ENCODE measurements at places on chromosomes 3 and 15. TPM values are rescaled to one million over a fixed set of nuclear protein-coding genes. Genes with fewer than 3 reads are reported as not detected.
A peak's percentile ranks its signal among the peaks of the same experiment; 100 is the strongest.

- no peak overlapping the region for H3K4me3 ChIP-seq
- no peaks in the 10 kb centered on the region for H3K36me3 ChIP-seq
- peaks cover 10% of the 10 kb centered on the region for H3K4me1 ChIP-seq
- DNase-seq, result no peak
- H3K27me3 ChIP-seq, result peaks cover 5% of the 10 kb centered on the region
Measured at GRCh38 chr3:53809764-53810400, 36.3 kb downstream of the CHDH start.

DNA sequence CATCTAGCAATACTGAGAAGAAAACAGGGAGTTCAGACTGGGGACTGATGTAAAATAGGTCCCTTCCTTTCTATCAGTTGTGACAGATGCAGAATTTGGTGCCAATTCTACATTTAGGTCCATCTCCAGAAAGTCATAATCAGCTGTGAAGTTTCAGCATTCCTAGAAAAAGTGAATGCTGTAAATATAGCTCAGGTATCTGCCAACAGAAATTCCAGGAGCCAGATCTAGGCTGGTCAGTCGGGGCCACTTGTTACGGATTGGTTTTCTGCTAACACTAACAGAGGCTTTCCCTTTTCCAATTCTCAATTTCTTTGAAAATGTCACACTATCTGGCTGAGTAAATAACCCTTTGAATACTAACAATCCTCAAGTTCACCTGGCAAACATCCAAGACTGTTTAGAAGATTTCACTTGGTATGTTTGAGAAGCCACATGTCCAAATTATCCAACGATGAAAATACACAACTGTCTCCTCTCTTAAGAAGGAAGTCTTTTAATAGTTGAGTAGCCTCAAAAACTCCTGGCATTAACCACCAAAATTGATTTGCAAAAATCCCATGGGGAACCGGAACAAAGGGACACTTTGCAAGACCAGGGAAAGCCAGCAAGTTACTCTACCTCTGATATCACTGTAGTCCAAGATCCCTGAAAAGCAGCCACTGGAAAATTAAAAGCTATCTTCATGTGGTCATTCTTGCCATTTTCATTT lies 222.3 kb downstream of the ZMAT3 start:
- H3K27me3 ChIP-seq, result no peaks in the 10 kb centered on the region
- no peak overlapping the region for H3K27ac ChIP-seq
- H3K4me1 ChIP-seq, result no peaks in the 10 kb centered on the region
- no peak for DNase-seq

GRCh38 chr3:25472731-25473130 lies 44.7 kb downstream of the RARB start:
- H3K27me3 ChIP-seq, result no peaks in the 10 kb centered on the region
- H3K36me3 ChIP-seq, result no peaks in the 10 kb centered on the region

DNA sequence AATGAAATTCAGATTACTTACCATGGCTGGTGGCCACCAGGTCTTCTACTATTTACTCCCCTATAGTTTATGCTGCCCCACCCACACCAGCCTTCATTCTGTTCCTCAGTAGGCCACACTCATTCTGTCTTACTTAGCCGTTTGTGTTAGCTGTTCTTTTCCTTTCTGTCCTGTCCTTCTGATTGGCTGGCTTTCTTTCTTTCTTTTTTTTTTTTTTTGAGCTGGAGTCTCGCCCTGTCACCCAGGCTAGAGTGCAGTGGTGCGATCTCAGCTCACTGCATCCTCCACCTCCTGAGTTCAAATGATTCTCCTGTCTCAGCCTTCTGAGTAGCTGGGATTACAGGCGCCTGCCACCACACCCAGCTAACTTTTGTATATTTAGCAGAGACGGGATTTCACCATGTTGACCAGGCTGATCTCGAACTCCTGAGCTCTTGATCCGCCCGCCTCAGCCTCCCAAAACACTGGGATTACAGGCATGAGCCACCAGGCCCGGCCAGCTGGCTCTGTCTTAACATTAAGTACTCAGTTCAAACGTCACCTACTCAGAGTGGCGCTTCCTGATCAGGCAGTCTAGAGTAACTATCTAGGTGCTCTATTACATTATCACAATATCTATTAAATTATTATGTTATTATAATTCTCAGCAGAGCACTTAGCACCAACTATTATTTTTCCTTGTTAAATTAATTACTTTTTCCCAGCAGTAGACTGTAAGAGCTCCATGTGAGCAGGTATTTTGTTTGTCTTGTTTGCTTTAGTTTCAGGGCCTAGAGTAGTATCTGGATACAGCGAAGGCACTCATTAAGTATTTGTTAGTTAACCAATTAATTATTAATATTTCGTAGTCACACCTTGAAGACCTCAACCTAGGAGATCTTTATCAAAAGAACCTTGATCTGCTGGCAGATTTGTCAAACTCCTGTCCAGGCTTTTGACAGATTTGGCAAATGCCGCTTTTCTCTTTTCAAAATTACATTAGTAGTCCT lies 6.4 kb downstream of the CMSS1 start:
- no peak for DNase-seq
- H3K4me3 ChIP-seq, result no peak overlapping the region
- no peak overlapping the region for H3K27ac ChIP-seq
- H3K36me3 ChIP-seq, result no peaks in the 10 kb centered on the region

DNA sequence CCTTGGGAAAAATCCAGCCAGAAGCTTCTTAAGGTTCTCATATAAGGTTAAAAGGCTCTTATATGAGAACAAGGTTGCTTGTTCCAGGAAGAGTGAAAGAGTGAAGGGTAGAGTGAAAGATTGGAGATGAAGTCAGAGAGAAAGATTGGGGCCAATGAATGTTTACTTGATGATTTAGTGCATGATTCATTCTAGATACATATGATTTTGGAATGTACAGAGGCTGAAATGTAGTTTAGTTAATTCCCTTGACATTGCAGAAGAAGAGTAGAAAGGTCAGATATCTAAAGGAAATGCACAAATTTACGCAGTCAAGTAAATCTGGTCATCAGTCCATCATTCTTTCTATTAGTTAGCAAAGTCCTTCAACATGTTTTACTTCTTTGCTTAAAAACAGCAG lies 619.8 kb upstream of the ZNF717 start:
- peak; percentile 69 for DNase-seq
- H3K27ac ChIP-seq, result no peak overlapping the region
- no peaks in the 10 kb centered on the region for H3K36me3 ChIP-seq
- H3K27me3 ChIP-seq, result no peaks in the 10 kb centered on the region
- H3K4me1 ChIP-seq, result peaks cover 6% of the 10 kb centered on the region

- H3K27ac ChIP-seq, result no peak overlapping the region
- no peaks in the 10 kb centered on the region for H3K4me1 ChIP-seq
- H3K4me3 ChIP-seq, result no peak overlapping the region
- H3K36me3 ChIP-seq, result no peaks in the 10 kb centered on the region
- peaks cover 8% of the 10 kb centered on the region for H3K27me3 ChIP-seq
Measured at GRCh38 chr3:186001842-186002241, 64.0 kb upstream of the TRA2B start.

GRCh38 chr3:73321286-73321999 lies 260.0 kb downstream of the EBLN2 start:
- H3K36me3 ChIP-seq, result no peaks in the 10 kb centered on the region
- DNase-seq, result no peak
- H3K4me1 ChIP-seq, result no peaks in the 10 kb centered on the region
- no peak overlapping the region for H3K4me3 ChIP-seq
- peaks cover 2% of the 10 kb centered on the region for H3K27me3 ChIP-seq
- no peak overlapping the region for H3K27ac ChIP-seq

- no peak overlapping the region for H3K27ac ChIP-seq
- DNase-seq, result no peak
- no peaks in the 10 kb centered on the region for H3K27me3 ChIP-seq
- no peak overlapping the region for H3K4me3 ChIP-seq
- H3K4me1 ChIP-seq, result no peaks in the 10 kb centered on the region
Measured at GRCh38 chr3:54537506-54537905, 390.4 kb downstream of the LRTM1 start.

- peaks cover 9% of the 10 kb centered on the region for H3K4me1 ChIP-seq
- H3K4me3 ChIP-seq, result no peak overlapping the region
- H3K27ac ChIP-seq, result no peak overlapping the region
- H3K27me3 ChIP-seq, result no peaks in the 10 kb centered on the region
Measured at GRCh38 chr3:9402410-9403228, 5.2 kb downstream of the SETD5 start.

GRCh38 chr3:65948841-65949573 lies 89.7 kb downstream of the MAGI1 start:
- H3K27me3 ChIP-seq, result no peaks in the 10 kb centered on the region
- peaks cover 13% of the 10 kb centered on the region for H3K4me1 ChIP-seq
- H3K4me3 ChIP-seq, result no peak overlapping the region
- DNase-seq, result no peak
- H3K36me3 ChIP-seq, result no peaks in the 10 kb centered on the region

- no peak for DNase-seq
- H3K27ac ChIP-seq, result no peak overlapping the region
- no peaks in the 10 kb centered on the region for H3K4me1 ChIP-seq
- no peak overlapping the region for H3K4me3 ChIP-seq
- H3K36me3 ChIP-seq, result no peaks in the 10 kb centered on the region
- no peaks in the 10 kb centered on the region for H3K27me3 ChIP-seq
Measured at GRCh38 chr15:50113992-50114780, 4.8 kb downstream of the ATP8B4 start.

GRCh38 chr15:61671736-61672135 lies 388.5 kb downstream of the VPS13C start:
- H3K27me3 ChIP-seq, result no peaks in the 10 kb centered on the region
- H3K4me3 ChIP-seq, result no peak overlapping the region
- no peak for DNase-seq
- H3K27ac ChIP-seq, result no peak overlapping the region

DNA sequence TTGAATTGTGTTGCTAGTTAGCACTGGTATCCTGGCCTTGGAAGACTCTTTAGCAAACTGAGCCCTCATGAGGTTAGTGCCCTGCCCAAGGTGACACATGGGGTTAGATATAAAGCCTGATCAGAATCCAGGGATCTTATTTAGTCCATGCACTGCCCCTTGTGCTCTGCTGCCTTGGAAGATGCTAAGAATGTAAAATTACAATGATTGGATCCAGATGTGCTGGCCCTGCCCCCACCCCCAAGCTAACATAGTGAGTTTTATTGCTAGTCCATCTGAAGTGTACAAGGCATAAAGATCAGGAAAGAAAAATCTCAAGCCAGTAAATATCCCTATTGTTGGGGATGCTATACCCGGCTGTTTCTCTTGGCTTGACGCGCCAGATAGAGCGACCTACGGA lies 248.1 kb upstream of the C2CD4B start:
- H3K4me1 ChIP-seq, result peaks cover 9% of the 10 kb centered on the region
- no peak for DNase-seq

DNA sequence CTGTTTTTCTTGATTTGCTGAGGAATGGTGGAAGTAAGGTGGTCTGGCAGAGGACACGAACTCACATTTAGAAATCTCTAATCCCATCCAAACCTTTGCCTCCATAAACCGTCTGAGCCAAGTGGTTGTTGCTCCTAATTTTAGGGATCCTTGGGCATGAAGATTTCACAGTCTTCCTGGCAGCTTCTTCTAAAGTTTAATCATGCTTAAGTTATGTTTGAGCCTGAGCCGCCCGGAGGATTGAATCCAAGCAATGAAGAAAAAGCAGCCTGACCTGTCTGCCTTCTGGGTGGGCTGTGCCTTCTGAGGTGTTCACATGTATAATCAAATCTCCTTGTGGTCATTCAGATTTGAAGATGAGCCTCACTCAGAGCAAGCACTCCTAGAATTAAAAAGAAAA lies 249.0 kb downstream of the CD47 start:
- H3K36me3 ChIP-seq, result no peaks in the 10 kb centered on the region
- no peaks in the 10 kb centered on the region for H3K4me1 ChIP-seq
- no peak overlapping the region for H3K27ac ChIP-seq
- no peaks in the 10 kb centered on the region for H3K27me3 ChIP-seq
- H3K4me3 ChIP-seq, result no peak overlapping the region

DNA sequence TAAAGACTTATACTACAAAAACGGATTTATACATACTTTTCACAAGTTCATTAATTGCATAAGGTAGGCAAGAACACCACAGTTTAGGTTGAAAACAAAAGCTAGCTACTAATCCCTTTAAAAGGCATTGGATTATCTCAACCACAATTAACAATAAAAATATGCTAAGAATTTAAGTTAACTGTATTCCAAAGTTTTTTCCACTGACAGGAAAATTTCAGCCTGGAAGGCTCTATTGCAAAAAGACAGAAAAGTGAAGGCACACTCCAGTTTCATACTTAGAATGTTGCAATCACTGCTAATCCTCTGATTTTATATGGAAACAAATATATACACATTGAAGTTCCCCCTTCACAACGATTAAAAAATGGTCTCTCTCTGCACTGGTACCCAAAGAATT lies 71.5 kb downstream of the TJP1 start:
- no peak overlapping the region for H3K4me3 ChIP-seq
- no peaks in the 10 kb centered on the region for H3K27me3 ChIP-seq
- peaks cover 6% of the 10 kb centered on the region for H3K36me3 ChIP-seq

DNA sequence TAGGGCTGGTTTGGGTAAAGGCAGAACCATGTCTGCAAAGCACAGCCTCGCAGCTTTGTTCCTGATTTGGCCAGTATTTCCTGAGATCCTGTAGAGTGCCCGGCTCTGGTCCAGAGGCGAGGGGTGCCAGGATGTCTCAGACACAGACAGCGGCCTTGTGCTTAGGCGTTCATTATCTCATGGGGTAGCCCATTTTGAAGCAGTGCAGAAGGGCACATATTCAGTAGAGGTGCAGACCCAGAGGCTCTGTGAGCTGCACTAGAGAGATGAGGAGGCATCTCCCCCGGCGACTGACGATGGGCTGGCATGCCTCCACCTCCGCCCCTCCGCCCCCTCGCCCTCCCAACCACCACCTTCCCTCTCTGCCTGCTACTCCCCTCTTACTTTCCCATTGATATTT lies 170.3 kb downstream of the CHDH start:
- H3K36me3 ChIP-seq, result no peaks in the 10 kb centered on the region
- peaks cover 8% of the 10 kb centered on the region for H3K27me3 ChIP-seq
- no peak overlapping the region for H3K27ac ChIP-seq
- H3K4me1 ChIP-seq, result no peaks in the 10 kb centered on the region

DNA sequence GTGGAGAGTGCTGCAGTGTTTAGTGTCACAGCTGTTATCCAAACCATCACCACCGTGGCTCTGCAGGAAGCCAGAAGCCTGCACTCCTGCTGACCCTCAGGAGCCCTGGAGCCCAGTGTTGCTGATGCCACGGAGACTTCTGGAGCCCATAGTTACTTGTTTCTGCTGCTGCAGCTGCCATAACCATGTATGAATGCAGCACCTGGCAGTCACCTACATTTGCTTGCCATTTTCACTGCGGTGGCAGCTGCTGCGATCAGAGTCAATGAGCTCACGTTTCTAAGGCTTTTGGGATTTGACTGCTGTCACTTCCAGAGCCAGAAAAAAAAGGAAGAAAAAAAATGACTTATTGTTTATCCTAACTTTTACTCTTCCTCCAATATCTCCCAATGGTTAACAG lies 299.2 kb upstream of the THRB start:
- no peaks in the 10 kb centered on the region for H3K4me1 ChIP-seq
- H3K4me3 ChIP-seq, result no peak overlapping the region
- H3K36me3 ChIP-seq, result no peaks in the 10 kb centered on the region
- no peak for DNase-seq

Gene CLEC3B
- 1.9 TPM for total RNA-seq

Gene LMAN1L
- total RNA-seq, result not detected

Gene RHOA
- 897 TPM for total RNA-seq

Gene CSPG5
- under 0.01 TPM for total RNA-seq

Gene SLC38A3
- total RNA-seq, result 0.36 TPM

Gene RTP3
- total RNA-seq, result not detected

Gene ACAD9
- 34.4 TPM for total RNA-seq

Gene EPB42
- total RNA-seq, result not detected

Gene ADAMTS7
- total RNA-seq, result 0.83 TPM

Gene GJD2
- not detected for total RNA-seq

All from IMR-90 (cell line).